Activated CD4-positive, alpha-beta T cell treated with anti-CD3 and anti-CD28 coated beads, Interleukin-2, amount 10 ng/mL, durations not matched to agents 24 days and 14 days (primary cell): ENCODE measurements at places on chromosomes 4 and X. TPM values are rescaled to one million over a fixed set of nuclear protein-coding genes. Genes with fewer than 3 reads are reported as not detected.
A peak's percentile ranks its signal among the peaks of the same experiment; 100 is the strongest.

DNA sequence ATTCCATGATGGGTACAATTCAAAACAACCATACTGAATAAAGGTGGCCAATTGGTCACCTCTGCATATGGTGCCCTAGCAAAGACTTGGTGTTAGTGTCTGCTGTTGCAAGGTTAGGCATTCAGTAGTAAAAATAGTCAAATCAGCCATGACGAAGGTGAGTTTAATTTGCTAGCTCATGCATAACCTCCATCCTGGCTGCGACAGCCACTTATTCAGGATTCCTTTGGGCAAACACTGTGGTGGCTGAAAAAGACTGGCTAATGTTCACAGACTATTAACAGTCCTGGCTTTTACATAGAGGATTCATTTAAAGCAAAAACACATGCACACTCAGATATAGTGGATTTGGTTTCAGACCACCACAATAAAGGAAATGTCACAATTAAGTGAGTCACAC, 34.8 kb upstream of the MAP9 start:
- no peak for DNase-seq
- H3K27ac ChIP-seq, result no peak overlapping the region
- H3K4me3 ChIP-seq, result no peak overlapping the region
- H3K36me3 ChIP-seq, result no peaks in the 10 kb centered on the region
- peaks cover 2% of the 10 kb centered on the region for H3K27me3 ChIP-seq
- H3K4me1 ChIP-seq, result no peaks in the 10 kb centered on the region

DNA sequence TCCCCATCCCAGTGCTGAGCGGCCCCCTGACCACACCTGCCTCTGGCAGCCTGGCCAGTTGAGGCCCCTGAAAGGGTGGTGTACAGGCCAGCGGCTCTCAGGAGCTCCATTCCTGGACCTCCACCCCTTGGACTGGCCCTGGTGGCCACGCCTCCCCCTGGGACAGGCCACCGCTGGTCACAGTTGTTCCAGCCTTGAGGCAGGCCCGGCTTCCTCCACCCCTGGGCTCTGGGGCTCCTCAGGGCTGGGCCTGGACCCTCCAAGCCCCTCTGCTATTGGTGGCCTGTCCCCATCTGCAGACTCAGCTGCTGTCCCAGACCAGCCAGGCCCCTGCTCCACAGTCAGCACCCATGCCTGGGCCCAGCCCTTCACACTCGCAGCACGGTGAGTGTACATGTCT, 93.2 kb upstream of the NKX1-1 start:
- no peak overlapping the region for H3K27ac ChIP-seq
- no peak overlapping the region for H3K4me3 ChIP-seq
- no peaks in the 10 kb centered on the region for H3K36me3 ChIP-seq
- H3K4me1 ChIP-seq, result no peaks in the 10 kb centered on the region

GRCh38 chrX:68396953-68397352, 36.3 kb downstream of the OPHN1 start:
- no peak overlapping the region for H3K4me3 ChIP-seq
- DNase-seq, result no peak

DNA sequence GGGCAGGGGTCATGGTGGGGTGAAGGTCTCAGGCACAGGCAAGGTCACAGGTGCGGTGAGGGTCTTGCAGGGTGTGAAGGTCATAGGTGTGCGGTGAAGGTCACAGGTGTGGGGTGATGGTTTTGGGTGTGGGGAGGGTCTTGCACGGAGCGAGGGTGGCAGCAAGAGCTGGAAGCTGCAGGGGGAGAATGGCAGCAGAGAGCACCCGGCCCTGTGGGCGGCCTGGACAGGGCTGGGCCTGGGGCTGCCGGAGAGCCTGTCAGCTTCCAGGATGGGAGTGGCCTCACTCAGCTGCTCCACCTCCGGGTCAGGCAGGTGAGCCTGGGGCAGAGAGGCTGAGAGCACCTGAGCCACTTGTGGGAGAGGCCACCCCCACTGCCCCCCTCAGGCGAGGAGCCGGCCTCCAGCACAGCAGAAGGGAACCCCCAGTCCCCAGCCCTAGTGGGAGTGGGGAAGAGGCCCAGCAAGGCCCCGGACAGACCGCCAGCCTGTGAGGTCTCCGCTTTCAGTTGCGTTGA, 1.5 kb downstream of the MSANTD1 start:
- peaks cover 2% of the 10 kb centered on the region for H3K4me1 ChIP-seq
- DNase-seq, result no peak
- H3K27ac ChIP-seq, result no peak overlapping the region
- no peaks in the 10 kb centered on the region for H3K27me3 ChIP-seq

DNA sequence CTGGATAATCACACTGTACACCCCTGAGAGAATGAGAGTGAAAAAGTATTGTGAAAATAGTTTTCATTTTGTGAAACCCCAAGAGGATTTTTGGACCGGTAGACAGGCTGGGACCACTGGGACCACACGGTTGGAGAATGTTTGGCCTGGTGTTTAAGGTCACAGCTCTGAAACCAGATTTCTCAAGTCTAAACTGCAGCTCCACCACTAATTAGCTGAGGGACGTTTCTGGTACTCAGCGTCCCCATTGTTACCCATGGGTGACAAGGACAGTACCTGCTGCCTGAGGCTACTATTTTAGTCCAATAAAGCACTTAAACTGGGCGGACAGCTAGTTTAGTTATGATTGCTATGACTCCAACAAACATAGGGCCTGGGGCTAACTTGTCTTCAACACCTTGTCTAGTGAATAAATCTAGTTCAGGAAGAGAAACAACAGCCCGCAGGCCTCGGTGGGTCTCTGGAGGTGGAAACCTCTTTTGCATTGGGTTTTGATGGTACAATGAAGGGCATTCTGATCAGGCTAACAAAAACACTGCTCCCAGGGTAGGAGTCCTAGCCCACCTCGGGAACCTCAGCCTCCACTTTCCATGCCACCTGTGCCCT, 509 bp upstream of the USP11 start:
- peaks cover 22% of the 10 kb centered on the region for H3K36me3 ChIP-seq
- peak; percentile 62 for DNase-seq
- H3K27me3 ChIP-seq, result peaks cover 3% of the 10 kb centered on the region

DNA sequence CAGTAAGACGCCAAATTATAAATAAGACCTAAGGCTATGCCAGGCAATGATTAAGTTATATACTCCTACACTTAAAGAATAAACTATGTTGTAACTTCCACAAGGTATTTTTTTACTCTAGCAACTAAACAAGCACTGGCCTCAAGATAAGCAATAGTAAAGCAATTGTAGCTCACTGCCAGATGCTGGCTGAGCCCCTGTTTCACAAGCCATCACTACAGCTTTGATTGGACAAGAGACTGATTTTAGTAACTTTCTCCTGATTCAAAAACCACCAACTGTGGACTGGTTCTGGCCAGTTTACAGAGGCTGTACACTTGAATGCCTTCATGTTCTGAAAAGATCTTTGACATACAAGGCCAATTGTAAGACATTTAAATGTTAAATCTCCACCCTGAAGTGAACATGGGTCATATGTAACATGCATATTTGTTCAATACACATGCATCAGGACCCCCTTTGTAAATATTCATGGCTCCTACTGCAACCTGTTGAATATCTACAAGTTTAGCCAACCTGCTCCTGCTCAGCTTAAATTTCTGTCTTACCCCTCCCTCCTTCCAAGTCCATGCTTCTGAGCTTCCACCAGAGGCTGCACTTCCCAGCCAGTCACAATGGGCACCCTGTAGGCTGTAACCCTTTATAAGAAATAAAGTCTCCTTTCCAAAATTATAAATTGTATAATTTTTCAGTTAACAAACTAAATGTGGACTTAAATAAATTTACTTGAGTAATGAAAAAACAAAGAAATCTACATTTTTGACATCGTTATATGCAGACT, 423.6 kb downstream of the ANKRD50 start:
- no peak for DNase-seq
- no peak overlapping the region for H3K4me3 ChIP-seq
- H3K4me1 ChIP-seq, result no peaks in the 10 kb centered on the region
- no peaks in the 10 kb centered on the region for H3K36me3 ChIP-seq

- H3K27me3 ChIP-seq, result no peaks in the 10 kb centered on the region
- H3K27ac ChIP-seq, result no peak overlapping the region
- H3K36me3 ChIP-seq, result peaks cover 16% of the 10 kb centered on the region
- peaks cover 9% of the 10 kb centered on the region for H3K4me1 ChIP-seq
Observed at GRCh38 chr4:122170775-122171174, 18.6 kb downstream of the BLTP1 start.

- DNase-seq, result no peak
- H3K27ac ChIP-seq, result no peak overlapping the region
- no peaks in the 10 kb centered on the region for H3K4me1 ChIP-seq
Observed at GRCh38 chr4:47386561-47387235, 76.8 kb downstream of the COMMD8 start.

DNA sequence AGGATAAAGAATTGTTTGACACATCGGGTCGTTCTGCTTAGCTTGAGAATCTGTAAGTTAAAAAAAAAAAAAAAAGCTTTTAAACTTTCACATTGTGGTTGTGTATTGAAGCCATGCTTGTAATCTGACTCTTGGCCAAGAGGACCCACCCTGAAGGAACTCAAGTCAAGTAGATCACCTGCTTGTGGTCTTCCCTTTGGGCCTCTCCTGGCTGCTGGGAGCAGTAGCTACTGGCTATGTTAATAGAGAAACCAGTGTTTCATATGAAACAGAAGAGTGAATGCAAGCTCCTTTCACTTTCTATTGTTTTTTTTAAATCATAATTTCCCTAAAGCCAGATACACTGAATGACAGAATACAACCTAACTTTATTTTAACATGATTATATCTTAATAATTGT, 402.4 kb upstream of the NDST4 start:
- no peak overlapping the region for H3K4me3 ChIP-seq
- H3K27ac ChIP-seq, result no peak overlapping the region
- no peaks in the 10 kb centered on the region for H3K27me3 ChIP-seq
- DNase-seq, result no peak
- no peaks in the 10 kb centered on the region for H3K4me1 ChIP-seq
- H3K36me3 ChIP-seq, result no peaks in the 10 kb centered on the region

DNA sequence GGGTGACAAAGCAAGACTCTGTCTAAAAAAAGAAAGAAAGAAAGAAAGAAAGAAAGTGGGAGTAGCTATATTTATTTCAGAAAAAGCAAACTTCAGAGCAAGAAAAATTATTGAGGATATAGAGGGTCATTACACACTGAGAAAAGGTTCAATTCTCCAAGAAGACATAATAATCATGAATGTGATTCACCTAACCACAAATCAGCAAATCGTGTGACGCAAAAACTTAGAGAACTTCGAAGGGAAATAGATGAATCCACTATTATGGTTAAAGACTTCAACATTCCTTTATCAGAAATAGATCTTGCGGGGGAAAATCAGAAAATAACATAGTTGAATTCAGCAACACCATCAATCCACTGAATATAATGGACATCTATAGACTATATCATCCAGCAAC, 219.3 kb upstream of the LDB2 start:
- no peak for DNase-seq
- peaks cover 1% of the 10 kb centered on the region for H3K27me3 ChIP-seq
- H3K27ac ChIP-seq, result no peak overlapping the region
- H3K4me1 ChIP-seq, result no peaks in the 10 kb centered on the region
- H3K4me3 ChIP-seq, result no peak overlapping the region

DNA sequence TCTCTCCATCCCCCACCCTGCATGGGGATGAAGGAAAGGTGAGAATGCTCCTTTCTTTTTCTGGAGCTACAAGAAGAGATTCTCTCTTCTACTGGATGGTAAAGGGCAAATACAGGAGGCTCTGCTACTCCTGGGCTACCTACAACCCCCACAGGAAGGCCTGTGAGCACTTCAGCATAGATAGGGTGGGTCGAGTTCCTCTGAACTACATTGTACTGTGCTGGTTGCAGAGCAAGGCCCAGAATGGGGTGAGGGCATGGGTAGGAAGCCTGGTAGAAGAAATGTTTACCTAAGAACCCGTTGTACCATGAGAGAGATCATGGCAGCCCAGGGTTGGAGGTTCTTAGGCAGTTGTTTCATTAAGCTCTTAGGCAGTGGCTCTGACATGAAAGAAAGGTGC, 510.4 kb downstream of the MID1IP1 start:
- peaks cover 68% of the 10 kb centered on the region for H3K36me3 ChIP-seq
- peaks cover 52% of the 10 kb centered on the region for H3K4me1 ChIP-seq
- peak overlapping the region; percentile 100 for H3K27ac ChIP-seq
- DNase-seq, result peak; percentile 55

GRCh38 chr4:125956276-125956675, 641.5 kb downstream of the FAT4 start:
- H3K36me3 ChIP-seq, result no peaks in the 10 kb centered on the region
- H3K27me3 ChIP-seq, result no peaks in the 10 kb centered on the region
- no peak for DNase-seq
- H3K4me3 ChIP-seq, result no peak overlapping the region
- no peak overlapping the region for H3K27ac ChIP-seq
- H3K4me1 ChIP-seq, result no peaks in the 10 kb centered on the region

DNA sequence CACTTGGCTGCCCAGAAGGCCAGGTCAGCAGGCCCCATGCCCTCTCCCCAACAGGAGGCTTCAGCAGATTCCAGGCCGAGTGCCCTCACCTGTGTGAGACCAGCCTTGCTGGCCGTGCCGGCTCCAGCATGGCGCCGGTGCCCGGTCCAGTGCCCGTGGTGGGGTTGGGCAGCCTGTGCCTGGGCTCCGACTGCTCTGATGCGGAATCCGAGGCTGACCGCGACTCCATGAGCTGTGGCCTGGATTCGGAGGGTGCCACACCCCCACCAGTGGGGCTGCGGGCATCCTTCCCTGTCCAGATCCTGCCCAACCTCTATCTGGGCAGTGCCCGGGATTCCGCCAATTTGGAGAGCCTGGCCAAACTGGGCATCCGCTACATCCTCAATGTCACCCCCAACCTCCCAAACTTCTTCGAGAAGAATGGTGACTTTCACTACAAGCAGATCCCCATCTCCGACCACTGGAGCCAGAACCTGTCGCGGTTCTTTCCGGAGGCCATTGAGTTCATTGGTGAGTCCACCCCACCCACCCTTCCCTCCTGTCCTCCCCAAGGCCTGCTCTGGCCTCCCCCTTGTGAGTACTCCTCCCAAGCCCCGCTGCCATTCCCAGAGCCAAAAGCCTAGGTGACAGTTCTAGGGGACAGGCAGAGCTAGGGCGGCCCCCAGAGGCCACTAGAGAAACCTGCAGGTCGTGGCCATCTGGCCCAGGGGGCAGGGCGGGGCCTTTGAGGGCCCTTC, 2.3 kb downstream of the DUSP9 start:
- DNase-seq, result peak; percentile 77
- peaks cover 28% of the 10 kb centered on the region for H3K27me3 ChIP-seq
- peaks cover 2% of the 10 kb centered on the region for H3K4me1 ChIP-seq
- H3K36me3 ChIP-seq, result no peaks in the 10 kb centered on the region
- no peak overlapping the region for H3K4me3 ChIP-seq

GRCh38 chr4:122479935-122480416, 23.5 kb upstream of the IL2 start:
- peaks cover 4% of the 10 kb centered on the region for H3K36me3 ChIP-seq
- no peak overlapping the region for H3K27ac ChIP-seq

- no peaks in the 10 kb centered on the region for H3K27me3 ChIP-seq
- DNase-seq, result no peak
- H3K27ac ChIP-seq, result no peak overlapping the region
Observed at GRCh38 chr4:169341490-169341889, 70.7 kb upstream of the SH3RF1 start.

GRCh38 chr4:60128888-60129287, 1071.2 kb upstream of the ADGRL3 start:
- no peak overlapping the region for H3K27ac ChIP-seq
- no peak for DNase-seq
- H3K36me3 ChIP-seq, result no peaks in the 10 kb centered on the region
- no peak overlapping the region for H3K4me3 ChIP-seq
- no peaks in the 10 kb centered on the region for H3K27me3 ChIP-seq
- H3K4me1 ChIP-seq, result no peaks in the 10 kb centered on the region

MTMR8 gene
- total RNA-seq, result 2.7 and 4.2 TPM in 2 replicates

SERPINA7 gene
- total RNA-seq, result not detected in 2 replicates

TKTL1 gene
- not detected in 2 replicates for total RNA-seq

RAB40AL gene
- 0.26 and 0.68 TPM in 2 replicates for total RNA-seq

PCDH10 gene
- 0.07 TPM in 1 of 2 replicates, not detected in the other for total RNA-seq

PAK3 gene
- total RNA-seq, result 0.07 and 0.30 TPM in 2 replicates

PF4V1 gene
- not detected in 2 replicates for total RNA-seq

SRPX2 gene
- total RNA-seq, result not detected in 2 replicates
